ENCODE measurements at places on chromosomes 4 and X. TPM values are rescaled to one million over a fixed set of nuclear protein-coding genes. Genes with fewer than 3 reads are reported as not detected.

ODAPH gene
- not detected for total RNA-seq

SH2D1A gene
- total RNA-seq, result 0.16 TPM

UNC5C gene
- total RNA-seq, result 0.02 TPM

CT45A1 gene
- 2.7 TPM for total RNA-seq

KIT gene
- total RNA-seq, result 1.1 TPM

SMR3B gene
- not detected for total RNA-seq

ANKRD17 gene
- 67.4 TPM for total RNA-seq

TLR2 gene
- total RNA-seq, result 0.22 TPM

SYP gene
- total RNA-seq, result 2.1 TPM

LRIT3 gene
- not detected for total RNA-seq

TBC1D9 gene
- 0.13 TPM for total RNA-seq

FMR1NB gene
- 3.5 TPM for total RNA-seq

SLC26A1 gene
- 3.1 TPM for total RNA-seq

NUDT11 gene
- total RNA-seq, result 0.11 TPM

S100G gene
- total RNA-seq, result not detected

CT45A2 gene
- total RNA-seq, result 8.1 TPM

TMSB15C gene
- total RNA-seq, result not detected

XPNPEP2 gene
- total RNA-seq, result not detected

SUPT20HL1 gene
- total RNA-seq, result not detected

TEC gene
- 6.8 TPM for total RNA-seq

FAM149A gene
- total RNA-seq, result not detected

YY2 gene
- 2.2 TPM for total RNA-seq

PPP1R2C gene
- not detected for total RNA-seq

TDO2 gene
- total RNA-seq, result 0.40 TPM

CCNQ gene
- total RNA-seq, result 28.5 TPM

IBSP gene
- not detected for total RNA-seq

SLBP gene
- 128 TPM for total RNA-seq

IL15 gene
- 0.76 TPM for total RNA-seq

TCEAL9 gene
- 19.5 TPM for total RNA-seq

RTL9 gene
- 0.16 TPM for total RNA-seq

RHOXF2 gene
- 120 TPM for total RNA-seq

GYG2 gene
- total RNA-seq, result 3.8 TPM

GLUD2 gene
- 9.6 TPM for total RNA-seq

MGARP gene
- total RNA-seq, result 0.35 TPM

SORBS2 gene
- 1.1 TPM for total RNA-seq

MAGED4B gene
- not detected for total RNA-seq

MAP3K15 gene
- 0.18 TPM for total RNA-seq

FGB gene
- 1.9 TPM for total RNA-seq

FIP1L1 gene
- total RNA-seq, result 72.3 TPM

F8A2 gene
- not detected for total RNA-seq
